ENCODE measurements at places on chromosomes 5 and 9.
A peak's percentile ranks its signal among the peaks of the same experiment; 100 is the strongest.

- DNase-seq: no peak
These were observed 133.7 kb downstream of the NMUR2 start for GRCh38 chr5:152271420-152271819.

DNA sequence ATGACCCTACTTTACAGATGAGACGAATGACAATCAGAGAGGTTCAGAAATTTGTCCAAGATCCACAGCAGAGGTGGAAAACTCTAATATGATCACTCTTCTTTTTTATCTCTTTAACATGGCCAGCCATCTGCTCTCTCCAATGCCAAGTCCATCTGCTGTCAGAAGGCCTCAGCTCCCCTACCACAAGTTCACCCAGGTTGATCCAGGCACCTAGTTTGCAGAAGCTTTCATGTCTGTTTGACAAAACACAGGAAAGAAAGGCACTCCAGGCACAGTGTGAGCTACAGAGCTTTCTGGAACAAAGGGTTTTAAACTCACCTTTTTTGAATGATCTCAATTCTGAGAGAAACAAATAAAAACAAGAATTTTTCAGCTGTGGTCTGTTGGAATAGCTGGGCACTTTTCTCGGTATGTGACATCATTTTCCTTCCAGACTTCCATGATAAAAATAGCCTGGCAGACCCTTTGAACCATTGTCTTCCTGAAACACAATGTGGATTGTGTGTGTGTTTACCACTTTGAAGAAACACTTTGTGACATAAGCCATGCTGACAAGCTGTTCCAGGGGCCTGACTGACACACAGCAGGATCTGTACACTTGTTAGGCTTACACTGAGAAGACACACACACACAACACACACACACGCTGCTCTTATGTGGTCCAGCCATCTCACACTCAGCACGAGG, 214.3 kb downstream of the AGTPBP1 start:
- peak; percentile 14 for DNase-seq

- DNase-seq: no peak
These were observed 22.7 kb upstream of the COL5A1 start for GRCh38 chr9:134618833-134619447.

DNA sequence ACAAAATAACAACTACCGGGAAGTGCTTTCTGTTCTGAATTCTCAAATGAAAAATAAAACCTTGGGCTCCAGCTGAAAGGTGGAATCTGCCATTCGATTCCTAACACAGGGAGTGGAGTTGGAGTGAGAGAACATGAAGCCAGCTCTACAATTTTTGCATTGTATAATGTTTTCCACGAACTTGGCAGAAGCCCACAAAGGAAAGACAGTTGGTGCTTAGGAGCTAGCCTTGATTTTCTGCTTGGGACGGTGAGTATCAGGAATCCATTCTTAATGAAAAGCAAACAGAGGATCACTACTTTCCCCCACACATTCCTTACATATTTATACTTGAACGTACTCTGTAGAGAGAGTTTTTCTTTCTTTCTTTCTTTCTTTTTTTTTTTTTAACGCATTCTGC, 74.2 kb upstream of the FBXL7 start:
- DNase-seq: no peak

GRCh38 chr5:15105799-15106393, 234.3 kb upstream of the ANKH start:
- DNase-seq: no peak

GRCh38 chr5:179568721-179569120, 18.4 kb downstream of the RUFY1 start:
- no peak for DNase-seq

DNA sequence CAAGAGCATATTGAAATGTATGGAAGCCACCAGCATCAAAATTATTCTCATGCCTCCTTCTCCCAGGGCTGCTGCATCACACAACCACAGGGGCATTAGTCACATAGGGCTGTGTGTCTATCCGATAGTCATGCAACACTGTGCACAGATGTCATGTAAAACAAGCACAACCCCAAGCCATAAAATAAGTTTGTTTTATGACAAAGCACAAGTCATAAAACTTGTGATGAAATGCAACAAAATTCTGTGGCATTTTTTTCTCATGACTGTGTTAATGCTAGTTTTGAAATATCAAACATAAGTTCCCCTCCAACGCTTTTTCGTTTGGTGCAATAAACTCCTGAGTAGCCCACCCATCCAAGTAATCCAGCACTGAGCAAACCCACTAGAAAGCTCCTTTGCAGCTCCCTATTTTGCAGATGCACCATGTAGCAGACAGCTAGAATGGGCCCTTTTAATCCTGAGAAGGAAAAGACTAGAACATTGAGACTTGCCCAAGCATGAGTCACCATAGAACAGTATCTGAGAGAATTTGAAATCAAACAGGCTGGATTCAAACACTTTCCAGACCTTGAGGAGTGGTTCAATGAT, 93.3 kb upstream of the ZNF366 start:
- DNase-seq: no peak

- DNase-seq: no peak
These were observed 12.5 kb upstream of the SYNPO start for GRCh38 chr5:150627731-150628545.

DNA sequence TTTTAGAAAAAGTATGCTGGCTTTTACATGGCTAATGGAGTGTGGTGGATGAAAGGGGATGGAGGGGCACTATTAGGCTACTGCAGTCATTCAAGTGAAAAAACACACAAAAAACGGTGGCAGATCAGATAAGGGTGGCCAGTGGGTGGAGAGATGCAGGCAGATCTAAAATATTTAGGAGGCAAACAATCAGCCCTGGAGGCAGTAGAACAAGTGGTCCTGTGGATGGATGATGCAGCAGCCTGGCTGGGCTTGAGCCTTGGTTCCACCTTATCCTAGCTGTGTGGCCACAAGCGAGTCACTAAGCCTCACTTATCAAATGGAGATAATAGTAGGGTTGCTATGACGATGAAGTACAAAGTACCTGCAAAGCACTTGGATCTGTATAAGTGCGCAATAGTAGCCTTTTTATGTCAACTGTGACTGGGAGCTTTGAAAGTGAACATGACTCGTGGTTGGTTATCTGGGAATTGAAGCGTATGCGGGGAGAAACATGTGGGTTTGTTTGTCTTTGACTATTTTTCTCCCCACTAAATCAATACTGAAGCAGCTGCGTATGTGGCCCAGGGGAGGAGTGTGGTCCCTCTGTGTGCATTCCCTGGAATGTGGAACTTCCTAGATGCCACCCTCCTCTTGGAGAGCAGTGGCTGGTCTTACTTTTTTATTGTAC, 20.2 kb downstream of the NSG2 start:
- DNase-seq: no peak

DNA sequence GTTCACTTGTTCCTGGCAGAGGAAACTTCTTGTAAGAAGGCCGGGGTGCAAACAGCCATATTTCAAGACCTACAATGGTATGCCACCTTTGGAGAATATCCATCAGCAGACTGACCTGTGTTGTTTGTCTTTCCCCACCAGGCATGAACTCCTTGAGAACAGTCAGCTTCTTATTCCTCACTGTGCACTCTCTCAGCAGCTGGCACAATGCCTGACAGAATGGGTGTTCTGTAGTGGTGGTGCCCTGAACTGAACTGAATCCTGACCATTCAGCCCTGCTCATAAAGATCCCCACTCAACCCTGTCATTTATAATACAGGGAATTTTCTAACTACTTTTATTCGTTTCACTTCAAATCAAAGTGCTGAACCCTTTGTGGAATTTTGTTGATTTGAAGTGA, 206.9 kb downstream of the COX7C start:
- no peak for DNase-seq

DNA sequence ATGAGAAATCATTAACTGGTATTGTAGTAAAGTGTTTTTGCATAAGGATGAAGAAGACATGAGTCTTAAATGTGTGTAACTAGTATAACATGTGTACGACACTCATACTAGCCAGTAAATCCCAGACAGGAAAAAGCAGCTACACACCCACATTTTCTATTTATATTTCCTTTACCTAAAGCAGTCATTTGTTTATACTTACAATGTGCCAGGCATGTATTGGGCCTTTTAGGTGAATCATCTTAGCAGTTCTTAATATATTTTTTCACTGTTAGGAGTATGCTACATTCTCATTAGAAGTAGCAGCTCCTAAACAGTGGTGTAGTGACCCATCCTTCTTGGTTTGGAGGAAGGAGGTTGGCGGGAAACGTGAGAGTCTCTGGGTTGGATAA, 55.8 kb upstream of the TMC1 start:
- no peak for DNase-seq

DNA sequence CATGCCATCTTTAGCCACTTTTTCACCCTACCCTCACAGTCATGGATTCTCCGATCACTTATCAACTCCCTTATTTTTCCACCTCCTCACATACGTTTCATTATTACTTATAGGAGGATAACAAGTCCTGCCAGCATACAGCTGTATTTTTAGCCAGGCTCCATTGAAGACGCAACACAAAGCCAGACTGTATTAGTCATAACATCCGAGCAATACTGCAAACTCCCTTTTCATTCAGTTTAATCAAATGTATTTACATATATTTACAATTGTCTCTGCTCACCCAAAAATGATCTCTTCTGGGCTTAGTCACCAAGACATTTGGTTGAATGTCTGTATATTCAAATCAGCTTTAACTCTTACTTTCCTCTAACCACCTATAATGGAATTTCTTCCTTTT, 126.4 kb upstream of the PRLR start:
- no peak for DNase-seq

DNA sequence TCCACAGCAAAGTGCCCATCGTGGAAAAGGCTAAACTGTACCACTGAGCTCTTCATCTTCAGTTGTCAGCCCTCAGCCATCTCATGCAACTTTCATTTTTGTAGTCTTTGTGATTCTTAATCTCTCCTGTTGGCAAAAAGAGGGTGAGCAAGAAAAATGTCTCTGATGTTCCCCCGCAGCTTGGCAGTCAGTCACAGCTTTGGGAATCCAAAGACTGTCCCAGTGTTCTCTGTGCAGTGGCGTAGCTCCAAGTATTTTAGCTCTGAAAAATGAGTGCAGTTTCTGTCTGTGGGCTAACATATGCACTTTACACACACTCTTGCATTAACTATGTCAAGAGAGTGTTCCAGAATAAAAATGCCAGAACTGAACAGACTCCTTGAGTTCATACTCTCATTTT, 372.2 kb downstream of the TMEM232 start:
- no peak for DNase-seq

DNA sequence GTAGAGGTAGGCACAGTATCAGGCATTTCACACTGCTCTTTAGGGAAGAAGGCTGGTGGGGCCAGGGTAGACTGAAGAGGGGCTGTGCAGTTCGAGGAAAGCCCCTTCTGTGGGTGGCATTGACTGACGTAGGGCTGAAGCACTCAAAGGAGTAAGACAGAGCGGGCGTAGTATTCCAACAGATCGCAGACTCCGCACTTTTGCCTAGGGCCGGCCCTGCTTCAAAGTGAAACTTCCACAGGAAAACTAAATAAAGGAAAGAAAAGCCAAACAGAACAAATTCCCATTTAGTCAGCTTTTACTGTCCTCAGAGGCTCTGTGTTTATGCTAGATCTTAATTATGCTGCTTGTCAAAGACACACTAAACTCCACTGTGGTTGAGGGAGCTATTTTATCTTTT, 493.0 kb upstream of the WWC1 start:
- no peak for DNase-seq

DNA sequence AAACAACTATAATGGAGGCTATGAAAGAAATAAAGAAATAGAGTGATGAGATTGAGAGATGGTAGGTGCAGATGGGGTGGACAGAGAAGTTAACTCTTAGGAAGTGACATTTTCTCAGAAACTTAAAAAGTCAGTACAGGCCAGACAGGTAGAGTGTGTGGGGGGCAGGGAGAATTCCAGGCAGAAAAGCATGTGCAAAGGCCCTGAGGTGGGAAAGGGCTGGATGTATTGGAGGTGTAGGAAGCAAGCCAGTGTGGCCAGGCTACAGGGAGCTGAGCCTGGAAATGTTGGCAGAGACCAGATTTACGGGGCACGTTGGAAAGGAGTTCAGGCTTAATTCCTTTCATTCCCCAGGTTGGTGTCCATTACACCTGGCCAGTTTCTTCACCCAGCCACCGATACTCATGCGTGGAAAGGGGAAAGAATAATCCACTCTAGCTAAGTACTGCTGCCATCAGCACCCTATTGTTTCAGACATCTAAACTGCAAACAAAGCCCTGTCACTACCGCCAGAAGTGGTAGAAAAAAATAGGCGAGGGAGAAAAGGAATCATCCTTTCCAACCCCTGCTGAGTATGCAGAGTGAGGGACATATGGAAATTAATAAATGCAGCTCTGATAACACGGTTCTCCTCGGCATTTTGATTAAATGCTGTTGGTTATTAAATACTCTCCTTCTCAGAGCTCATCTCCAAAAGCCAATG, 116.8 kb upstream of the GPR151 start:
- no peak for DNase-seq

- DNase-seq: no peak
These were observed 147.5 kb downstream of the NXNL2 start for GRCh38 chr9:88682431-88682831.

- DNase-seq: no peak
These were observed 34.5 kb downstream of the RCL1 start for GRCh38 chr9:4827224-4827623.

DNA sequence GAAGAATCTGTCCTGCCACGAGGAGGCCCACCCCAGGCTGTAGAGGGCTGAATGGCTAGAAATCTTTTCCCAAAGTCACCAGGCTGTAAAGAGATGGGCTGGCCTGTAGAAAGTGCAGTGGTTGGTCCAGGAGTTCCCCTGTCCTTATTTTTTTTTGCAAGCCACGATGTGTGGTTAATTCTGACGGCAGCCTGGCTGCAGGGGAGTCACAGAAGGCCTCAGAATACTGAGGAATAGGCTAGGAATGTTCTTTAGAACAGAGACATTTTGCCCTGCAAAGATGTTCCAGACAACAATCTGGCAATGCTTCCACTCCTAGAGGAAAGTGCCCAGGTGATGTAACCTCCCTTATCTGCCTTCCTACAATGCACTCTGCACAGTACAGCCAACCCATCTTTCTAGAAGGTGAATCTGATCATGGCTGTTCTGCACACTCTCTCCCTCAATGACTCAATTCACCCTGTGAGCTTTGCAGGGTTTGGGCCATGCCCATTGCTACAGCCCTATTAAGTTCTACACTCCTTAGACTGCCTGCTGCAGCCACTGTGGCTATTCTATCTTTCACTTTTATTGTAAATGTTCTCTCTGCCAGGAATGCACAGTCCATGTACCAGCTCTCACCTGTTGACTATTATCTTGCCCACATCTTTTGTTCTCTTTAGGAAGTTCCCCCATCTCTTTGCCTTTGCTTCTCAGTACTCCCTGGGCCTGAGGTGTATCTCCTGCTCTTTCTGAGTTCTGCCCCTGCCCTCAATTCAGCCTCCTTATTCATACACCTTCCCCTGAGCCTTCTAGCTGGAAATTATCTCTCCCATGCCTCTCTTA, 377.8 kb upstream of the CLINT1 start:
- DNase-seq: no peak

GRCh38 chr5:150152636-150153462, 2.8 kb downstream of the PDGFRB start:
- DNase-seq: no peak

- no peak for DNase-seq
These were observed 69.8 kb downstream of the WDR70 start for GRCh38 chr5:37448941-37449340.

- no peak for DNase-seq
These were observed 248.7 kb downstream of the NR3C1 start for GRCh38 chr5:143154510-143155370.
